ENCODE measurements at places on chromosomes 11 and 22. TPM values are rescaled to one million over a fixed set of nuclear protein-coding genes. Genes with fewer than 3 reads are reported as not detected.

DNA sequence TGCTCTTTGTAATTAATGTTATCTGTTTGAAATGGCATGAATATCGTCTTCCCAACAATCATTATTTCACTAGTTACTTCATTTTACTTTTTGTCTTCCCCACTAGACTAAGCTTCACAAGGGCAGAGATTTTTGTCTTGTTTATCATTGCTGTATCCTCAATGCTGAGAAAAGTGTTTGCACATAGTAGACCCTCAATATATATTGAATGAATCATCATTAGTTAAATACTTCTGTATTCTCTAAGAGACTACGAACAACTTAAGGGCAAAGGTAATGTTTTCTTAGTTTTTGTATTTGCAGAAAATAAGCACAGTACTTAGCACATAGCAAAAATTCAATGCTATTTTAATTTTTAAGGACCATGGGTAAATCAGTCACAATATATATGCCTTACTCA is 95.9 kb downstream of the CCDC73 start:
- no peak for DNase-seq

DNA sequence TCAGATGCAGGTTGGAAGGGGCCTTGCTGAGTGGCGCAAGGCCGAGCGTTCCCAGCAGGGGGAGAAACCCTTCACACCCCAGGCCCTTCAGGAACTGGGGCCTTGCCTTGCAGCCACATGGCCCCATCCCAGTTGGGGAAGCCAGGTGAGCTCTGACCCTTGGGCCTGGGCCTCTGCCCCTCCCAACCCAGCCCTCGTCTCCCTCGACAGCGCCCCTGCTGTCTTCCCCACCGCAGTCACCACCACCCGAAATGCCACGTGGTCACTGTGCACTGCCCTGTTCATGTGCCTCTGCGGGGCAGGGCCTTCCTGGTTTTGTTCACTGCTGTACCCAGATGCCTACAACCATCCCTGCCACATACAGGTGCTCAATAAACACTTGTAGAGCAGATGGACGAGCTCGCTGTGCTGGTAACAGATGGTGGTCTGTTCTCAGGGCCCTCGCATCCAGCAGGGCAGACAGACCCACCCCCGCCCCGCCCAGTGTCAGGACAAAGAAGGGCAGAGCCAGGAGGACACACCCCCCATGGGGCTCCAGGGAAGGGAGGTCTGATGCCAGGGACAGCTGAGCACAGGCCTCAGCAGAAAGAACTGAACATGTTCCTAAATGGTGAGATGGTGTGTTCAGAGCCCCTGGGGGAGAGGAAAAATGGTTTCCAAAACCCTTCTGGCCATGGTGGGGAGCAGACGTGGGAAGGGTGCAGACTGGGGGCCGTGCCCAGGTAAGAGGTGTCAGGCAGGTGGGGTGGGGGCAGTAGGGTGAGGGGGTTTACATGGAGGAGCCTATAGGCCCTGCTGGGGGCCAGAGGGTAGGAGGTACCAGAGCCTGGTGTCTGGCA is 3.7 kb downstream of the POLR2L start:
- DNase-seq, result no peak

- DNase-seq, result no peak
These were observed 243.7 kb upstream of the TBCEL start for GRCh38 chr11:120780239-120780638.

- DNase-seq, result no peak
These were observed 77.9 kb upstream of the WNT11 start for GRCh38 chr11:76284161-76284560.

The ALX4 gene
- total RNA-seq, result not detected
